ENCODE measurements at places on chromosomes 16 and 17.

DNA sequence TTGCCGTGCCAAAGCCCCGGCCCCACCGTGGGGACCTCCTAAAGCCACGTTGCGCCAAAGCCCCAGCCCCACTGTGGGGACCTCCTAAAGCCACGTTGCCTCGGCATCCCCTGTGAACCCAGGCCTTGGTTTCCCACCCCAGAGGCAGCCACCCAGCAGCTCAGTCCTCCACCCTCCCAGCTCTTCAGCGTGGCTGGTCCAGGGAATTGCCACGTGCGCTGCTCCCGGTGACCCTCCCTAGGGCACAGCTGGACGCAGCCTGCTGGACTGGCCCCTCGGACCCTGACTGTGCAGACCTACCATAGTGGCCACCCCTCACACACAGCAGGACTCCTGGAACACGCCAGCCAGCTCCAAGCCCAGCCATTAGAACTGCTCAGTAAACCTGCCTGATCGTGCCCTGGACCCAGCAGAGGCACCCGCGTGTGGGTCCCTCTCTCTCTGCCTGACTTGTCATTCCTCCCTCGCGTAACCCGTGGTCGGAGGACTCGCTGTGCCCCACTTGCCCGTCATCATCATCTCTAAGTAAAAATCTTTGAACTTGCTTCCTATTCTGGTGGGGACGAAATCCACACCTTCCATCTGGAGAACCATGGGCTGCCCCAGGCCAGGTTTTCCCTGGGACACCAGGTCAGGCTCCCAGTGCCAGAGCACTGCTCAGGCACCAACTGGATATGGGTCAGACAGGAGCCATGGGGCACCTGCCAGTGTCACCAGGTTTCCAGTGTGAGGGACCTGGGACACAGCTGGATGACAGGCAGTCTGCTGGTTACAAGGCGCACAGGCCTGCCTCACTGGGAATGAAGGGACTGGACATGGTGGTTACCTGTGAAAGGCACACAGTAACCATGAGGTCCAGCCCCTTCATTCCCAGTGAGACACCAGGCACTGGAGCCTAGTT lies 5.6 kb downstream of the CIAO3 start:
- DNase-seq, result no peak

DNA sequence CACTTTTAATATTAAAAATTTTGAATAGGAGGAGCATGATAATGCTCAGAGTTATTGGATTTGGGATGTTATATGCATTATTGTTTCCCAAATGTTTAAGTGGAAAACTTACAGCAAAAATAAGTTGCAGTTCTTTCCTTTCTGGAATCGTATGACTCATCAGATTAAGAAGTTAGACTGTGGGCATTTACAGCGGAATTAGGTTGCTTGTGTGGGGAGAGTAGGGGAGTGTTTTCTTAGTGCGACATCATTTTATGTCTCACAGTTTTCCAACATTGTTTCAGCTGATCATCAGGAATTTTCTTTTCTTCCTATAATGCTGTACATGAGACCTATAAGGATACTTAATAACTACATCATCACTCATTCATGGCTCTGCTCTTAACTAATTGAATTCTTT lies 1631.8 kb downstream of the CDH8 start:
- DNase-seq, result no peak

DNA sequence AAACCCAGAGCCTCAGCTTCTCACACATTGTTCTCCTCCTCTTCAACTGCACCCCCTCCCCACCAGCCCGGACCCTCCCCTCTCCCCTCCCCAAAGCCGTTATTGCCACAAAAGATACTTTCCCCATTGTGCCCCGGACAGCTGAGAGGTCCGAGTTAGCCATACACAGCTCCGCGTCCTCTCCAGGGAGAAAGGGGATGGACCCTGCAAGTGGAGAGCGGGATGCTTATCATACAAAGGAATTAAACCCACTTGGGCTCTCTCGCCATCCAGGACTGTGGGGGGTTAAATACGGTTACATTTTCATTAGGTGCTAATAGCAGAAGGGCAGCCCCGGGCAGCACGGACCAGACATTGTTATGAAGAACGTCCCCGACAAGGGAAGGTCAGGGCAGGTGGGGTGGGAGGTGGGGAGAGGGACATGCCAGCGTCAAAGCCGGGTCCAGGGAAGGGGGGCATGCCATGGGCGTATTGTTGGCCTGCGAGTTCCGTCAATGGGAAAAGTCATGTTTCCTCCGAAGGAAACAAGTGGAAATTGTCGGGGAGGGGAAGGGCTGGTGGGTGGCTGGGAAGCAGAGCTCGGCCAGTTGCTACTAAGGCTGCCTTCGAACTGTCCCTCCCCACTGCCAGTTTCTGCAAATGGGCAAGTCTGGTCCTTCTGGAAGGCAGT lies 99.1 kb downstream of the SOX9 start:
- no peak for DNase-seq

DNA sequence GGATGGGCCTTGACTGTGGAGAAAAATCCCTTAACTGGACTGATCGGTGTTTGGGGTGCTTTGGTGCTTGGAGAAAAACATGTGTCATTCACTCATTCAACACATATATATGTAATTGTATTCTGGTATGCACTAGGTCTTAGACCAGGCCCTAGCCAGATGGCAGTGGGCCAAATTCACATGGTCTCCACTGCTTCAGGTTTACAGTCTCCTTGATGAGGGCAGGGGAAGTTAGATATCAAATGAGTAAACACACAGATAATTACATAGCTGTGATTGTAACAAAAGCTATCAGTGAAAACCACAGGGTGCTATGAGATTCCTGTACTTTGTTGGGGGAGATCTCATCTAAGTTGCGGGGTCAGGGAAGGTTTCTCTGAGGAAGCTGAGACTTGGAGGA lies 78.8 kb downstream of the WWP2 start:
- DNase-seq, result no peak

DNA sequence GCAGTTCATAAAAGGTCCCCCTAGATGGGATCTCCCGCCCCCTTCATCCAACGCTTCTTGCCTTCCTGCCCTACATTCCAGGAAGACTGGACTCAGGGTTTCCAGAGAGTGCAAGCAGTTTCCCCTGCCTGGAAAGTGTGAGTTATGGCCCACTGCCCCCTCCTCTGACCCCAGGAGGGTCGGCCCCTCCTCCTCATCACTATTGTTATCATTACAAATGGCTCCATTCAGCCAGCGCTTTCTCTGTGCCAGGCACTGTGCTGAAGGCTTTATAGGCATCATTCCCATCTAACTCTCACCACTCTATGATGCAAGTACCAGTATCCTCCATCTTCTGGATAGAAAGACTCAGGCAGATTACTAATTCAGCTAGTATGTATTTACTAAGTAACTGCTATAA lies 90.7 kb downstream of the USP31 start:
- no peak for DNase-seq

GRCh38 chr17:76918811-76919210 lies 50.6 kb downstream of the MGAT5B start:
- no peak for DNase-seq

- DNase-seq, result peak; percentile 70
These were observed 2.5 kb downstream of the ODAD4 start for GRCh38 chr17:41932816-41933389.

GRCh38 chr17:32486701-32487472 lies at the start of gene CDK5R1:
Gene CDK5R1, plus strand, starts transcription at chr17:32486993. Its CDS starts 628 bp downstream, at chr17:32487621.
- DNase-seq, result peak; percentile 51

GRCh38 chr17:3732210-3732621 lies 8.5 kb downstream of the HASPIN start:
- DNase-seq, result no peak

- DNase-seq, result no peak
These were observed 75.7 kb upstream of the LHX1 start for GRCh38 chr17:36861531-36861930.

- DNase-seq, result peak; percentile 94
These were observed 11.2 kb upstream of the MTSS2 start for GRCh38 chr16:70696952-70697593.

- no peak for DNase-seq
These were observed 114.1 kb downstream of the PITPNC1 start for GRCh38 chr17:67491009-67491680.

DNA sequence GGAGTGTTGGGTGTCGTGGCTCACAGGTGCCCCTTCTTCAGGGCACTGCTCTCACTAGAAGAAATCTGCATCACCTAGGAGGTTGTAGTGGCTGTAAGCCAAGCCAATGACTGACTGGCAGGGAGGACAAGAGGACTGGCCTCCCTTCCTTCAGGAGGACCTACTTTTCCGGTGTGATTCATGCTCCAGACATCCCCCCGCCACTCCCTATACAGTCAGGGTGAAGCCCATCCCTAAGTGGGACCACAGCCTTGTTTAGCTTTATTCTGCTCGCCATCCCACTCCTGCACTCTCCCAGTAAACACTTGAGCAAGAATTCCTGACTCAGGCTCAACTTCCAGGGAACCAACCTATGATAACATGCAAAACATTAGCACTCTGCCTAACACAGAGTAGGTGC lies 67.0 kb downstream of the PLCG2 start:
- no peak for DNase-seq

GRCh38 chr17:12729086-12729485 lies 60.2 kb upstream of the ARHGAP44 start:
- DNase-seq, result no peak

DNA sequence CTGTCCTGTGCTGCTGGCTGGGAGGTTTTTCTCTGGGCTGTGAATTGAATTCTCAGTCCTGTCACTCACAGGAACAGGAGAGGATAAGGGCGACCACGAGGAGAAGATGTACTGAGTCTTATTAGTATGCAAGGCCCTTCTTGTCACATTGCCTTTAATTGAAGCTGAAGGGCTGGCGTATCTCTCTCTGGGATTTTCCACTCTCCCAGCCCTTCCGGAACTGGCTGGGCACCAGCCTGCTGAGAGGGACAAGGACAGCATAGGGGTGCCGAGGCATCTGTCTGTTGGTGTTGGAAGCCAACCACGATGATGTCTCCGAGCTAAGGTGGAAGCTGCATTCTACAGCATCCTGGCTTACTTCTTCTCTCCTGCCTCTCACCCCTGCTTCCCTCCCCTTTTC lies 33.2 kb downstream of the GPRC5B start:
- DNase-seq, result no peak

DNA sequence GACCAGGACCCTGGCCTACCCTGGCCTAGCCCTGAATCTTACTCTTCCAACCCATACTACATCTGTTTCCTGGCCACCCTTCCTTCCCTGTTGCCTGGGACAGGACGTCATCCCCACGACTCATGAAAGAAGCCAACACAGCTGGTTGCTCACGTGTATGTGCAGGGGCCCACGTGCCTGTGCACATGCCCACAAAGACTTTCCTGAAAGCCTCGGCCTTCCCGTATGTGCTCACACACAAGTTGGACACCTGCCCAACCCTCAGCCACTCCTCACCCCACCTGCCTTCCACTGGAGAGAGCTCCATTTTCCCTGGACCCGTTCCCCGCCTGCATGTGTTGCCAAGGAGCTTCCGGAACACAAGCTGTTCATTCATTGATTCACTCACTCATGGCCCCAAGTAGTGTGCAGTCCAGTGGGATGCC lies 7.0 kb downstream of the PLXDC1 start:
- no peak for DNase-seq

DNA sequence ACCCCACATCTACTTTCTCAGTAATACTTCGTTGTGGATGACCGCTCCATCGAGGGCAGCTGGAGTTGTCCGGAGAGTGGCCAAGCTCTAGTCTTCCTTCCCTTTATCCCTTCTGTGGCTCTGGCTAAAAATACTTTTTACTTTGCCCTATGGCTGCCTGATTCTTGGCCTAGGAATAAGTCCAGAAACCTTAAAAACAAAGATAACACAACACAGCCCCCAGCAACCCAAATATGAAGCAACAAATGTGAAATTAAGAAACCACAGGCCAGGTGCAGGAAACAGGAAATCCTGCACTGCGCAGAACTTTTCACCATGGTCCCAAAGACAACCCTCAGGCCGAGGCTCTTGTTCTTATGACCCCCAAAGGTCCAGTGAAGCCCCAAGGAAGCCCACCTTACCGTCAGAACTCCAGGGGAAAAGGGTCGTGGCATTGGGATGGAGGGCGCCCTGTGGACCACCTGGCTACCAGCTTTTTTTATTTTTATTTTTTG lies 26.0 kb downstream of the TK2 start:
- peak; percentile 73 for DNase-seq

- DNase-seq, result no peak
These were observed 5.9 kb upstream of the KPNA2 start for GRCh38 chr17:68029512-68030215.

DNA sequence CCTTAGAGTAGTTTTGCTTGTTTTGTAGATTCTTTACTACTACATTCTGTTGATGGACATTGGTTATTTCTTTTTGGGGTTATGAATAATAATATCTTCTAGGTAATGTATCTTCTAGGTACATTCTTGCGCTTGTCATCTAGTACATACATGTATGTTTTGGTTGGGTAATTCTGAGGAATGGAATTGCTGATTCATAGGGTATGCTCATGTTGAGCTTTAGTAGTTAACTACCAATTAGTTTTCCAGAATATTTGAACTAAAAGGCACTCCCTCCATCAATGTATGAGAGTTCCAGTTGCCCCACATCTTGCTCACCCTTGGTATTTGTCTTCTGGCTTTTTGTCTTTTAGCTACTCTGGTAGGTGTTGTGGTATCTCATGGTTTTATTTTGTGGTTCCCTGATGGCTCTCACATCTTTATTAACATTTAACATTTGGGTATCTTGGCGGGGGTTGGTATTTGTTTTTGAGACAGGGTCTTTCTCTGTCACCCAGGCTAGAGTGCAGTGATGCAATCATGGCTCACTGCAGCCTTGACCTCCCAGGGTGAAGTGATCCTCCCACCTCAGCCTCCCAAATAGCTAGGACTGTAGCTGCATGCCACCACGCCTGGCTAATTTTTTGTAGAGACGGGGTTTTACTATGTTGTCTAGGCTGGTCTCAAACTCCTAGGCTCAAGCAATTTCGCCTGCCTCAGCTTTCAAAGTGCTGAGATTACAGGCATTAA lies 47.1 kb downstream of the SLC6A4 start:
- no peak for DNase-seq

GRCh38 chr16:53666786-53667415 lies 36.8 kb downstream of the RPGRIP1L start:
- DNase-seq, result no peak

DNA sequence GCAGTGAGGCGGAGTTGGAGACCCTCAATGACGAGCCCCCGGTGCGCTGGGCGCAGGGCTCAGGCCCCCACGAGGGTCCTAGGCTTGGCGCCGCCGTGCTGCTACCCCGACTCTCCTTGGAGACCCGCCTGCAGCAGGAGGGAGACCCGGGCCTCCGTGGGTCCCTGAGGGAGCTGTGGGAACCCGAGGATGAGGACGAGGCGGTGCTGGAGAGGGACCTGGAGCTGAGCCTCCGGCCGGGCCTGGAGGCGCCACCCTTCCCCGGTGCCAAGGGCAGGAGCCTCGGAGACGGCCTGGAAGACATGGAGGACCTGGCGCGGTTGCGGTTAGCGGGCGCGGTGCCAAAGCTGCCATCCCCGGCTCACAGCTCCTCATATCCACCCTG lies 2.3 kb downstream of the MYO15B start:
- no peak for DNase-seq

DNA sequence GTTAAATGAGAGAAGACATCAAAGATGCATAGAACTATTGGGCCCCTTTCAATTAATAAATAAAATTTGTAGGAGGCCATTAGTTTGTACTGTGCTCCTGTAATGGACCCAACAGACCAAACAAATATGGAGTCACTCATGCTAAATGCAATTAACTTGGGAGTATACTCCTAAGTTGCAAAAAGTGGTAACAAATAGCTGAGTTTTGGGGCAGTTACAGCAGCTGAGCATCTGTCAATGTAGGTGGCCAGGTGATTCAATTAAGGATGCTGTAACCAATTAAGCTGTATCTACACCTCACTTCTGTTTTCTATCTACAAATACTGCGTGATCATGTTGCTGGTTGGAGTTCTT lies 34.9 kb downstream of the WNT9B start:
- no peak for DNase-seq

GRCh38 chr17:76039121-76039520 lies 12.0 kb upstream of the EVPL start:
- DNase-seq, result no peak

- DNase-seq, result no peak
These were observed 204.9 kb upstream of the CDH13 start for GRCh38 chr16:82421851-82422250.

All from Kasumi-1 (cell line).